ENCODE measurements at places on chromosomes 1 and 21. TPM values are rescaled to one million over a fixed set of nuclear protein-coding genes. Genes with fewer than 3 reads are reported as not detected.

GRCh38 chr1:218809625-218810024, 364.1 kb upstream of the LYPLAL1 start:
- DNase-seq = no peak

Gene SERTAD4
- total RNA-seq = 4.0 TPM

- no peak for DNase-seq
Observed at GRCh38 chr1:204990721-204991341, 52.2 kb upstream of the CNTN2 start.

- DNase-seq = no peak
Observed at GRCh38 chr1:197904126-197904787, 1.8 kb downstream of the C1orf53 start.

DNA sequence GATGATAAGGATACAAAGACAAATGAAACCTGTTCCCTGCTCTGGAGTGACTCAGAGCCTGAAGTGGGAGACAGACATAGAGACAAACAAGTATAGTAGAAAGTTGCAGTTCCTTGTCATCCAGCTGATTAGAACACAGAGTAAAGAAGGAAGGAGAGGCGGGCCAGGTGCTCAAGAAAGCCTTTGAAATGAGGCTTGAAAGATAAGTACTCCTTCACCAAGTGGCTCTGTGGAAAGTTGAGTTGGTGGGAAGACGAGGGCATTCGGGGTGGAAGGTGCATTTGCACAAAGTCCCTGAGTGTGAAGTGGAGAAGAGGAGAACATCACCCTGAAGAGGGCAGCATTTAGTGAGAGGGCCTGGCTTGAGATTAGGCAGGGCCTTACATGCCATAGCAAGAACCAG, 17.0 kb downstream of the MARK1 start:
- no peak for DNase-seq

Gene NIPAL3
- 73.9 TPM for total RNA-seq

GRCh38 chr1:75170981-75171380, 36.8 kb downstream of the LHX8 start:
- DNase-seq = no peak

Gene SYTL1
- total RNA-seq = 0.21 TPM

- DNase-seq = no peak
Observed at GRCh38 chr1:117527566-117528102, 78.2 kb upstream of the TENT5C start.

GRCh38 chr1:217435204-217435603, 195.7 kb downstream of the GPATCH2 start:
- no peak for DNase-seq

- DNase-seq = no peak
Observed at GRCh38 chr1:80349218-80349617, 1342.7 kb upstream of the ADGRL4 start.

GRCh38 chr1:54004481-54005049, 13.4 kb downstream of the LDLRAD1 start:
- no peak for DNase-seq

Gene GBP4
- 6.6 TPM for total RNA-seq

Gene LCA5L
- total RNA-seq = not detected

DNA sequence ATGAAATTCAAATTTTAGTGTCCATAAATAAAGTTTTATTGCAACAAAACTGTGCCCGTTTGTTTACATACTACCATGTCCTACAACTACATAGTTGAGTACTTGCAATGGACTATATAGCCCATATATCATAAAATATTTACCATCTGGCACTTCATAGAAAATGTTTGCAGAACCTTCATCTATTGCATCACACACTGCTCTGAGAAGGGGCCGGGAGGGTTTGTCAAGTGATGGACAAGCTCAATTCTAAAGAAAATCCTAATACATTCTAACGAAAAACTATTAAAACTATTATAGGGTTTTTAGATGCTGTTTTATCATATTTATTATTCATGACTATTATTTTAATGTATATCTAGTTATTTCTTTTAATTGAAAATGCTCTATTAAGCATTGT, 35.9 kb downstream of the RGSL1 start:
- no peak for DNase-seq

Gene CR1
- 8.4 TPM for total RNA-seq

- no peak for DNase-seq
Observed at GRCh38 chr1:20507248-20507563, 745 bp downstream of the MUL1 start.

Gene AMY2B
- 10.7 TPM for total RNA-seq

Gene TIAM1
- 2.7 TPM for total RNA-seq

Gene TMIGD3
- total RNA-seq = 2.4 TPM
